Renal pelvis (tissue), 12 donors: ENCODE measurements at places on chromosomes 1 and 21.

DNA sequence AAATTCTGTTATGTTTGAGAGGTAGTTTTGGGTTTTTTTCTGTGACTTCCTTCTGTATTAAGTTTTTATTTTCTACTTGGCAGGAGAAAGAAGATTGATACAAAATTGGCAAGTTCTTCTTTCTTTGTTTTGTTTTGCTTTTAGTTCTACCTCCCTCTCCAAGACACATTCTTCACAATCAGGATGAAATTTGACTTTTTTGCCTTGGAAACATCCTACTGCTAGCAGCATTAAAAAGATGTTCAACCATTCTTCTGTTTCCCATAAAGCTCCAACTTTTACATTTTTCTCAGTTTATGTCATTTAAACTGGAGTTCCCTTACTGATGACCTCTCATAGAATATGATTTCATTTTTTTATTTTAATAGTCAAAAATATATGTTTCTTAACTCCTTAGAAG lies 234.8 kb downstream of the NCAM2 start:
- DNase-seq = no peak

DNA sequence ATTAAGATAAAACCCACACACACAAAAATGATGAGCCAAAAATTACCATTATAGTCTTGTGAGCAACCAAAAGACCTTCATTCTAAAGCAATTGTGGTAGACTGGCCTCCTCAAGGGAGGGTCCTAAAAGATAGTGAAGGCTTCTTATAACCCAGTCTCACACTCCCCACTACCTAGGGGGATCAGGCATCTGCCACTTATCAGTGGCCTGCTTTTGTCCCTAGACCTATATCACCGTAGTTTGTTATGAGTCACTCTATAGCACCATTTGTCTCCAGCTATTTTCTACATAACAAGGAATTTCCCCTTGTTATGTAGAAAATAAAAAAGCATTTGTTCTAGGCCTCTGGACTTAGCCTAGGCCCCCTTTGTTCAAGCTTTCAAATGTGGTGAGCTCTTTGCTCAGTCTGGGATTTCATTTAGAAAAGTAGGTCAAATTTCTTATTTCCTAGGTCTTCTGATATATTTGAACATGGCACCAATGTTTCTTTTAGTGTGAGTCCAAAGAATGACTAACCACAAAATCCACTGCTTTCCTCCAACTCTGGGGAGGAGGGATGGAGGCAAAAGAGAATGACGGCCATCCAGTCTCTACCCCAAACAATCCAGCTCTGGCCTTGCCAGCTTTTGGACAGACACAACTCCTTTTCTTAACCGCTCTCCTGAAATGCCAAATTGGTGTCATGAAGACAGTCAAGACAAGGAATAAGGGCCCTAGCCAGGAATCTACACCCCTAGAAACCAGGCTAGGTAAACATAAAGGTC lies 8.9 kb downstream of the ADAR start:
- DNase-seq = no peak

- no peak for DNase-seq
Observed at GRCh38 chr1:10788592-10789006, 7.8 kb downstream of the CASZ1 start.

DNA sequence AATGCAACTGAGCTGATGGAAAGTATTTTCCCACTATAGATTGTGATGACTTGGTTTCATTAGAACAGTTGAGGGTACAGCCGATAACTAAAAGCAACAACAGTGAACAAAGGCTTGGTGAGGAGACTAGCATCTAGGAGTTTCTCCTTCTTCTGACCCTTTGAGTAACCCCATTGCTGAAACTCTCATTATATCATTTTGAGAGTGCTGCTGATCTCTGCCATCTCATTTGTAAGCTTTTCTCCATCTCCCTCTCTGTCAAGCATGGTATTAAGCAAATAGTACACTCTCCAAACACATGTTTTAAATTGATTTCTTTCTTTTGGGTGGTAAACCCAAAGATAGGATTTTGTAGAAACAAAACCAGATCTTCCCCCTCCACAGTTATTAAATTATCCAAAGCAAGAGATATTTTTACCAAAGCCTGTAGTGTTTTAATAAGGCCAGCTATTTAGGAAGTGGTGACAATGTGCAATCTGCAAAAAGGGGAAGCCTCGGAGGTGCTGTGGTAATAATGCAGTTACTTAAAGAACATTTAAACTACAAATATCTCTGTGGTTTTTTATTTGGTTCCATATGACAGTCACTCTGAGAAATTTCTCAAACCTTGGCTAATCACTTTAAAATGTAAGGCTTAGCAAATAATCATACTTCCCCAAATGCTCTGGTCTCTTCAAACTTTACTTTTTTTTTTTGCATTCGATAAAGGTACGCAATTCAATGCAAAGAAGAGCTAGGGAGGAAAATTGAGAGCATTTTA lies 287.5 kb downstream of the HLX start:
- no peak for DNase-seq

GRCh38 chr1:228980232-228980937 lies 245.1 kb downstream of the RHOU start:
- no peak for DNase-seq
